Ovary (tissue), 10 donors: ENCODE measurements at places on chromosomes 7 and 10. TPM values are rescaled to one million over a fixed set of nuclear protein-coding genes. Genes with fewer than 3 reads are reported as not detected.

- peak; percentile 88 for DNase-seq
Observed at GRCh38 chr10:31602541-31603234, 283.7 kb downstream of the ZEB1 start.

DNA sequence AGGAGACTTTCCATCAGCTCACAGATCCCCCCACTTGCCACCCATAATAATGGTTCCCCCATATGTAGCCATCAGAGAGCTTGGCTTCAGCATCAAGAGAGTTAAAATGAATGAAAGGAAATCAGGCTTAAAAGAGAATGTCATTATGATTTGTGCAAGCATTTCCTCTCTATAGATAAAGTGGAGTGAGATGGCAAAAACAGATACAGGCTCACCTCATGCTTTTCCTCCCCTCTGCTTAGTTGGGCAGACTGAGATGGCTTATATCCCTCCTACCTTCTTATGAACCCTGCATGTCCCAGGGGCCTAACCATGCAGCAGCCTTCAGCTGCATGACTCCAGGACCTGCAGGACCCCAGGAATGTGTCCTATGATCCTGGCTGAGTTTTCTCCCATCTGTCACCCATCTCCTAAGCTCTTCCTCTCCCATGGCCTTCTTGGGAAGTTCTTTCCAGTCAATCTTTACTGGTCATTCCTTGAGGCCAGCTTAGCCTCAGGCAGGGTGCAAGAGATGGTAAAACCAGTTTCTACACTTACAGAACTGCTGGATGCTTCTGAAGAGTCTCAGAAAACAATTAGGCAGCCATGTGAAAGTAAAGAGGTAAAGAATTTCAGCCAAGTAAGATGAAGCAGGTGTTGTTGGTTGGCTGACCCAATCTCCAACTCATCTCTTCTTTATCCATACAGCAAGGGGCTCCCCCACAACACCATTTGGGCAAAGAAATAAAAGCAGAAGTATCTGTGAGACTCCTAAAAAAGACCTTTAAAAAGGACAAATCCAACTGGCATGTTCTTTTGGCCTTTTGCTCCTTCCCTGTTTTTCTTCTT, 159.7 kb downstream of the RTKN2 start:
- DNase-seq: no peak

DNA sequence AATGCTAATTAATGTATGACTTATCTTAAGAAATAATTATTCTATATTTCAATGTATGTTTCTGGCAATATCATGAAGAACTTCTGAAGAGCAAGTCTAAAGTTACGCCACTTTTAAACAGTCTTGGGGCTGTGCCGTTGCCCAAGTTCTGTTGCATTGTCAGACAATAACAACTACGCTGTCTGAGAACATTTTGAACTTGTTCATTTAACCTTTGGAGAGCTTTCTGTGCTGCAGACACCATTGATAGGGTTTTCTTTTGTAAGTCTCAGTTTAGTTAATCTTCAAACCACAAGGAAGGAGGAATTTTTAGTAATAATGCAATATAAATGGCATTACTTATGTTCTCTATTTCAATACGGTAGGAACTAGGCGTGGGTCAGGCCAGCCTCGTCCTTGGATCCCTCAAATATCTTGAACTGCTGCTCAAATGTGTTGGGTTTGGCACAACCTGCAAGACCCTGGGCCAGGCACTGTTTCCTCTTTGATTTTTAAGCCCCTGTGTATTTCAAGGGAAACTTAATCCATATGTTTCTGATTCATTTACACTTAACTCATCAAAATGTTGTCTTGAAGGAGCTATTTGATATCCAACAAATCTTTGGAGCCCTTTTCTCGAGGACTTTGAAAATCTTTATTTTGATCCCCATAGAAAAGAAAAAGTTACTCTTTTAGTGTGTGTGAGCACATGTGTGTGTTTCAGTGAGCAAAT, 215.5 kb downstream of the INHBA start:
- DNase-seq: no peak

GRCh38 chr10:37684765-37685164, 172.6 kb downstream of the ZNF248 start:
- no peak for DNase-seq

- no peak for DNase-seq
Observed at GRCh38 chr10:109820620-109821405, 102.5 kb downstream of the XPNPEP1 start.

GRCh38 chr7:149883452-149883861, 9.7 kb downstream of the ATP6V0E2 start:
- no peak for DNase-seq

DNA sequence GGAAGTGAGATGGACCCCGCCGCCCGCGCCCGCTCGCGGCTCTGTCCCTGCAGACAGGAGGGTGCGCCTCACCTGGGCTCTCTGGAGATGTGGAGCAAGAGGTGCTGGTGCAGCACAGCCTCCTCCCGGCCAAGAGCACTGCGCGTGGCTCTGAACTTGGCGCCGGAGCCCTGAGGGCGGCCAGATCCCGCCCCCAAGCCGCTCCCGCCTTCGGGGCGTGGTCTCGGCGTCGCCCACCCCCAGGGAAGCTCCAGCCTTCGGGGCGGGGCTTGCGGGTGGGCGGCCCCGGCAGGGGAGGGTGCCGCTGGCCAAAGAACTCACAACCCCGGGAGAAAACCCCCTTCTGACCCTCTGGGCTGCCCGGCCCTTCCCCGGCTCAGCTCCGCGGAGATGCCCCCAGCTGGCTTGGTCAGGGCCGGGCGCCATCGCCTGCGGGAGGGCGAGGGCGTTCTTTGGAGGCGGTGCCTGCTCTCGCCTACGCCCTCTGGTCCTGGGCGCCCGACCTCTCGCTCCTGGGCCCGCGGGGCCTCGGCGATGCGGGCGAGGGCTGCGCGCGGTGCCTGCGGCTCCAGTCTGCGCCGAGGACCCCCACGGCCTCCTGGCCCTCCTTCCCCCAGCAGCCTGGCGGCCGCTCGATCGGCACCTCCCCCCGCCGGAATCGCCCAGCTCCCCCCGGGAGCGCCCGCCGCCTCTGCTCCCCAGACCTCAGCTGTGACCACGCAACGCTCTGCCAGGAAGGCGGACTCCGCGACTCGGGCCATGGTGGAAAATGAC, at the start of gene ZNF488:
ZNF488 (minus strand) TSS at position 146 of the 774 bp plus-strand sequence. CDS start 15,464 bp downstream, outside the sequence.
- DNase-seq: peak; percentile 90

DNA sequence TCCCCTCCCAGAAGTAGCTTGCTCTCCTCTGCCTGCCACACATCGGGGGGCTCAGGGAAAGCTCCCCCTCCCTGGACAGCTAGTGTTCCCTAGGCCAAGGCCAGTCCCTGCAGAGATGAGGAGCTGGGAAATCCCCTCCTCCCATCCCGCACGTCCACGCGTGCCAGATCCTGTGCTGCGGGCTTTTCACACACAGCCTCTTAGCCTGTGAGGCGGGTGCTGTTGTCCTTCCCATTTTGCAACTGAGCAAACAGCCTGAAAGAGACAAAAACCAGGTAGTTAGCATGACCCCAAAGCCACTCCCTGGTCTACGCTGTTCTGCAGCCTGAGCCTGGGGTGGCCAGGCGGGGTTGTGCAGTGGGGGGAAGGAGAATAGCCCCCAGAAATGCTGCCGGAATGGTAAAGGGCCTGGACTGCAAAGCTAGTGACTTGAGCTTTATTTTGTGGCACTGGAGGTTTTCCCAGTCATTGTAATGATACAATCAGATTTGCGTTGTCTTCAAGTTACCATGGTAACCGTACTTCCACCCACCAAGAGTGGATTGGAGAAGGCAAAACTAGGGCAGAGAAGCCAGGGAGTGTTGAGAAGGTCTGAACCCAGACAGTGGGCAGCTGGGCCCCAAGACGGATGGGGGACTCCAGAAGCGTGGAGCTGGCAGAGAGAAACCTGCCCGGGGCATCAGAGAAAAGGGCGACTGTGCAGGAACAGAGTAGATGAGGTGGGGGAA, 98.6 kb upstream of the KCTD7 start:
- no peak for DNase-seq

DNA sequence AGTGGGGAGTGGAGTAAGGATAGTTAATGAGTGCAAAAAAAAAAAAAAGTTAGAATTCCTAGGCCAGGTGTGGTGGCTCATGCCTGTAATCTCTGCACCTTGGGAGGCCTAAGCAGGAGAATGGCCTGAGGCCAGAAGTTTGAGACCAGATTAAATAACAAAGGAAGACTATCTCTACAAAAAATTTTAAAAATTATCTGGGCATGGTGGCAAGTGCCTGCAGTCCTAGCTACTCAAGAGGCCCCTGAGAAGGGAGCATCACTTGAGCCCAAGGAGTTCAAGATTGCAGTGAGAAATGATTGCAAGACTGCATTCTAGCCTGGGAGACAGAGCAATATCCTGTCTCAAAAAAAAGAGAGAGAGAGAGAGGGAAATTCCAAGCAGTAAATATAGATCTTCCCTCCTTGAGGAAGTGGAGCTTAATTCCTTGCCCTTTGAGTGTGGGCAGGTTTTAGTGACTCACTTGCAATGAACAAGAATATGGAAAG, 19.5 kb upstream of the CSTF2T start:
- no peak for DNase-seq

DNA sequence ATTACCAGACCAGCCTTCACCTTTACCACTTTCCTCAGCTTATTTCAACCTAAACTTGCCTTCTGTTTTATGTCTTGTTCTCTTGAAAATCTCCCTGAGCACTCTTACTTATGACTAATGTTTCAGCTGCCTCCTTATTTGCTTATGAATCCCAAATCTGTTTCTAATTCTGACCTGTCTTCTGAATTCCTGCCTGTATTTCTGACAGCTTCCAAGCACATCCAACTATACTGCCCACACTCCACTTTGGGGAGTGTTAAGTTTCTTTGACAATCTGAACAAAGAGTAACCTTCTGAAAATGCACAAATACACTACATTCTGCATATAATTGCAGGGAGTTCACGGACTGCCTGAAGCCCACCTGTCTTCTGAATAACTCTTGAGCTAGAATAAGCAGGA, 48.7 kb downstream of the ARMC3 start:
- no peak for DNase-seq

DNA sequence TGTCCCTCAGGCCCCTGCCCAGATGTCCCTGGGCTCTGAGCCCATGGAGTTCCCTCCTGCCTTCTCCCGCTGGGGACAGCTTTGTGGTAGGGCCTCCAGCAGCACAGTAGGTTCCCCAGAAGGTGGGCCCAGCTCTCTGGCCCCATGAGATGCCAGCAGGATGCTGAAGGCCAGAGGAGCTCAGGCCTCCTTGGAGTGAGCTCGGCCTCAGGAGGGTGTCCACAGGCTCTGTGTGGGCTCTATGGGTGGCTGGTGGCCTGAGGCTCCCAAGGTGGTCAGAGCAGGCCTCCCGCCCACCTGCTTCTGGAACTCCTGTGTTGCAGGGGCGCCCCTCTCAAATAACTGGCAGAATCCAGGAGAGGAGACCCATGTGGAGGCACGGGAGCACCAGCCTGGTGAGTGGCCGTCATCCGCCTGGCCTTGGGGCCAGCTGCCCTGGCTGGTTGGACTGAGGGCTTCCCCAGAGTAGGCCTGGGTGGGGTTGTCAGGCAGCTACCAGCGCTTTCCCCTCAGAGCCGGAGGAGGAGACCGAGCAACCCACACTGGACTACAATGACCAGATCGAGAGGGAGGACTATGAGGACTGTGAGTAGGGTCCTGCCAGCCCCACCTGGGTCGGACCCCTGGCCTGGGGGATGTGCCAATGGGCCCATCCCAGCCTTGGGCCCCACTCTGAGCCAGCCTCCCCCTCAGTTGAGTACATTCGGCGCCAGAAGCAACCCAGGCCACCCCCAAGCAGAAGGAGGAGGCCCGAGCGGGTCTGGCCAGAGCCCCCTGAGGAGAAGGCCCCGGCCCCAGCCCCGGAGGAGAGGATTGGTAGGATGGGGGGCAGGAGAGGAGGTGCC, 3.2 kb downstream of the AEBP1 start:
- no peak for DNase-seq

DNA sequence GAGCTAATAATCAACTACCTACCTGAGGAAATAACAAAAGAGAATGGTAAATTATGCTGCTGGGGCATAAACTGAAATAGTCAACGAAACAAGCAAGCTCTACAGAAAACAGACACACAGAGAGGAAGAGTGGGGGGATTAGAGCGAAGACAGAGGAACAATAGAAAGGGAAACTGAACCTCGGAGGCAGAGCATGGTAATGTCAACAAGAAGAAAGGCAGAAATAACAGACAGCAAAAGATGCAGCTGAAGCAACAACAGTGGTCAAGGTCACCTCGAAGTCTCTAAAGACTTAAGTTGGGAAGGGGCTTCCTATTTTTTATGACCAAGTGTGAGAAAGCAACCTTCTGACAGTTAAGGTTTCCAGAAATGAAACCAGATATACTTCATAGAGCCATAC, 177.0 kb downstream of the ZNF438 start:
- no peak for DNase-seq

GRCh38 chr10:11255796-11256444, 238.2 kb downstream of the CELF2 start:
- DNase-seq: peak; percentile 71

- DNase-seq: no peak
Observed at GRCh38 chr7:30038196-30038980, 10.2 kb downstream of the PLEKHA8 start.

DNA sequence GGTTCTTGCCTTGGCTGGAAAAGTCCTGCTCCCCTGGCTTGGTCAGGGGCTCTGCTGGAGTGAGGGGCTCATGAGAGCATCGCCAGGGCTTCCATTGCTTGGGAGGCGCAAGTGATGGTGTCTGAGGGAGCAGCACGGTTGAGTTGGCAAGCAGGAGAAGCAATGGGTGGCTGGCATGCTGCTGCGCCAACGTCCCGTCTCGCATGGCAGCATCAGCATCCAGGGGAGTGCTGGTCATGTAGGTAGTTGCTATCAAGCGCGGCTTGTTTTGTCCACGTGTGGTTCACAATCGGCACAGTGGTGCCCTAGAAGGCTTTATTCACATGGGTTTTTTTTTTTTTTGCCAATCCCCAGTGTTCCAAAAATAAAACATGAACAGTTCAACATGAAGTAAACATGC, 3.8 kb downstream of the PYROXD2 start:
- DNase-seq: no peak

DNA sequence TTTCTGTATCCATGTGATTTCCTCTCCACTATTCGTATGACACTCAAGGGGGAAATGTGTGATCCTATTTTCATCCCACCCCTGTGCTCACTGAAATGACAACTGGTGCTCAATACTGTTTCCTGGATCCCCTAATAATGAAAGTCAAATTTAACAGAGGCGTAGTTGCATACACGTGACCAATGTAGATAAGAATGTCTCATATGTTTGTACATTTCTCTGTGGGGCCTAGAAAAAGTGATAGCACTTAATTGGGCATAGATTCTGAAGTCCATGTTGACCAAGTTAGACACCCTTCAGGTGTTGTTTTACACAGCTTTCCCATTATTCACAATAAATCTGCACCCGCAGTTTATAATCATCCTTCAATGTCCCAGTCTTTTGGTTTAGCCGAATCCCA, 59.1 kb downstream of the JAZF1 start:
- no peak for DNase-seq

DNA sequence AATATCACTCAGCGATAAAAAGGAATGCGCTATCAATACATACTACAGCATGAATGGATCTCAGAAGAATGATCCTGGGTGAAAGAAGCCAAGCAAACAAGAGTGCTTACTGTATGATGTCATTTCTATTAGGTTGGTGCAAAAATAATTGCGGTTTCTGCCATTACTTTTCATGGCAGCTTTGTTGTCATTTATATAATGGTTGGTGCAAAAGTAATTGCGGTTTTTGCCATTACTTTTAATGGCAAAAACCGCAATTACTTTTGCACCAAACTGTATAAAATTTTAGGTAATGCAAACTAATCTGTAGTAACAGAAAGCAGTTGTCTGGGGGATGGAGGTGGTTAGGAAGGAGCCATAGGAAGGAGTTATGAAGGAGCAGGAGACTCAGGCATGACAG, 318.3 kb upstream of the ZMIZ1 start:
- no peak for DNase-seq

The NUTM2A gene
- total RNA-seq: 1.1 TPM

The CYP3A7 gene
- 0.34 TPM for total RNA-seq

The RASA4B gene
- 5.3 TPM for total RNA-seq

The OR9A2 gene
- total RNA-seq: not detected

The CDC14C gene
- not detected for total RNA-seq

The BTAF1 gene
- 31.0 TPM for total RNA-seq

The PCDH15 gene
- not detected for total RNA-seq

The LRRC17 gene
- 73.3 TPM for total RNA-seq
